ENCODE measurements at places on chromosomes 5 and 9.

DNA sequence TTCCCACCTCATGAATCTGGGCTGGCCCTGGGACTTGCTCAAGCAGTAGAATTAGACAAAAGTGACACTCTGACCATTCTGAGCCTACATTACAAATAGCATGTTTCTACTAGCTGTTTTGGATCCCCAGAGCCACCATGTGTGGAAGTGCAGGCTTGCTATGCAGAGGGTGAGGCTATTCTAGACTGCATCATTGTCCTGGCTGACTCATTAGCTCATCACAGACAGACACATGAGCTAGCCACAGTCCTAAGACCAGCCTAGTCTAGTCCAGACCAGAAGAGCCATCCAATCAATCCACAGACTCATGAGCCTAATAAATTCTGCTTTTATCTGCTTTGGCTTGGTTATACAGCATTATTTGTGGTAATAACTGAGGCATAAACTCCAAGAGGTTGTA, 351.9 kb downstream of the PRELID2 start:
- DNase-seq = no peak

- no peak for DNase-seq
These were observed 16.3 kb downstream of the IL5 start for GRCh38 chr5:132526974-132527564.

DNA sequence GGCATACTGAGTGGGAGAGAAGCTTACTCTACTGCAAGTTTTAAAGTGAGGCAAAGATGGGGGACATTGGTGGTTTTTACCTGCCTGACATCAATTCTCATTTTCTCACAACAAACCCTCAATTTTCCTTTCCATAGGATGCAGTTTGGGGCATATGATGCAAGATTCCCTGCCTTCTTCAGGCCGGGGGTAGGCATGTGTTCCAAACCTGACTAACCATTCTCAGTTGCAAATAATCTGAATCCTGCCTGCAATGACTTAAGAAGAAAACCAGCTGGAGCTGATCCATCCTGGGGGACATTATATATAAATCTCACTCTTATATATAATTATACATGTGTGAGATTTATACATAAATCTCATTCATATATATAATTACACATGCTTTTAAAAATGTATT, 223.6 kb upstream of the EFNA5 start:
- DNase-seq = no peak

GRCh38 chr5:154466147-154466546, 11.9 kb downstream of the HAND1 start:
- DNase-seq = no peak

DNA sequence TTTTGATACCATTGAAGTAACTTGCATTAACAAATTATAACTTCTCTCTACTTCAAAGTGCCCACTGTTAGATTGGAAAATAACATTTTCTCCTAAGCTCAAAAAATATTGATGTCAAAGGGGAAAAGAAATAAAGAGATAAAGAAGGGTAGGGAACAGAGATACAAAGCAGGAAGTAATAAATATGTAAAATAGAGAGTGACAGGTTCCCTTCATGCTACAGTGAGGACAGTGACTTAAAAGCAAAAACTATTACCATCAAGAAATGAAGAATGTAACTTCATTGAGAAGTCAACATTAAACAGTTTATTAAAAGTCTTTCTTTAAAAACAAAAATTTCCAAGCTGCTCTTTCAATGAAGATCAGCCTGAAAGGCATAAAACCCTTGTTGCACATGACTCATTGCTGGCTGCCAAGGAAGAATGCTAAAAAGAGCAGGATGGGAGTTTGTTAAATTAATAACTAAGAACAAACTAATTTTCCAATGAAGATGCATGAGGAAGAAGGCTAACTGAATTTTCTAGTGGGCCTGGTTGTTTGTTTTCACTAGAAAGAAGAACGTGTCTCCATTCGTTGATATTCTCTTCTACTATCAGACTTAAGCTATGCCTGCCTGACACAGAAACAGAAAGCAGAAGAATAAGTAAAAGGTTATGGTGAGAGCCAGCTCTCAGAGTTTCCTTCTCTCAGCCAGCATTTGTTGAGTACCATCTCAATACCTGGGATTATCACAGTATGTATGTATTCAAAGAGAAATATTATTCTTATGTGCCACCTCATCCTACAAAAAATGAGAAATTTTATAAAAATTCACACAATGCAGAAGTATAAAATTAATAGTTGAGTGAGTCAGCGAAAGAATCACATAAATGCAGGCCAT, 197.8 kb upstream of the NREP start:
- DNase-seq = no peak

DNA sequence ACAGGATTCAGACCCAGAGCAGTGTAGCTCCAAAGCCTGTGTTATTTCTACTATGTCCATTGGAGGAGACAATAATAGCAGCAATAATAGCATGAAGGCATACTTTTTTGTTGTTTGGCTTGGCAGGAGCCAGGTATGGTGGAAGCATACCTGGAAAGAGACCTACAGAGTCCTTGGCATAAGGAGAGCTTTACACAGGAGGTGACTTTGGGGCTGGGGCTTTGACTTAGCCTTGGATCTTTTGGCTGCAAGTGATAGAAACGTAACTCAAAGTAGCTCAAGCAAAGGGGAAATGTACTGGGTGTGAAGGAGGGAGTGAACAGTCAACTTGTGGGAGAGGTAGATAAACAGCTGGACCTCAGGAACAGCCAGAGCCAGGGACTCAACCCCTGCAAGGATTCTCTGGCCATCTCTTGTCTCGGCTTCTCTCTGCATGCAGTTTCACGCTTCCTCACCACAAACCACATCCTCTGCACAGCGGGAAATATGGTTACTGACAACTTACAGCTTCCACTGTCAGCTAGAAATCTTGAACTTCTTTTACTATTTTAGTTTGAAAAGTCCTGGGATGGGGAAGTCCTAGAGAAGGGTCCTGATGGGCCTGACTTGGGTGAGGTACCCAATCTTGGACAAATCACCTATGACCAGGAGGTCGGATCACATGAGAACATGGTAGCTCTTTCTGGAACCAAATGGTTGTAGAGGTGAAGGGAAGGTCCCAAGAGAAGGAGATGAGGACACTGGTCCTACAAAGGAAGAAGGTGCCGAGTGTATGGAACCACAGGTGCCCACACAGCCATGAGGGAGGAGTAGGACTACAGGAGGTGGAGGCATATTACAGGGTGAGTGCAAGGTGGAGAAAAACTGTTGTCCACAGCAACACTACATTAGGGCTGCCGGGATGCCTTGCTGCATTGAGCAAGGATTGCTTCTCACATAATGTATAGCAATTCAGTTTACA, 47.0 kb upstream of the TGFBR1 start:
- peak; percentile 46 for DNase-seq

DNA sequence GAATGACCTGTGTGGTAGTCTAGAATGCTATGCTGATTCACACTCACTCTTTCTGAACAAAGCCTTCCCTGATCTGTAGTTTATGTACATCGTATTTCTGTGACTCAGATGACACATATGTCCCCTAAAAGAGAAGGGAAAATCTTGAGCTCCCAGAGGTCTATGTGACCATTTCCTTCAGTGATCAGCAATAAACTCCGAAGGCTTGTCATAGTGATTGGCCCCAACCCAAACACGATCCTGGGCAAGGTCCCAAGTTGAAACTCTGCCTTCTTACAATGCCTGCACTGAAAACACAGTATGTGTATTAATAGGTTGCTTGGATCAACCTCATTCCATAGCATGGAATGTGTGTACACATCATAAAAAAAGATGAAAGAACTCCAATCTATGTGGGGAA, 685.8 kb downstream of the MAT2B start:
- no peak for DNase-seq

- DNase-seq = no peak
These were observed 11.1 kb upstream of the LCP2 start for GRCh38 chr5:170308686-170309085.

GRCh38 chr5:10199692-10200091, 50.0 kb downstream of the ATPSCKMT start:
- DNase-seq = no peak

GRCh38 chr9:5510989-5511388, 658 bp downstream of the PDCD1LG2 start:
- no peak for DNase-seq

DNA sequence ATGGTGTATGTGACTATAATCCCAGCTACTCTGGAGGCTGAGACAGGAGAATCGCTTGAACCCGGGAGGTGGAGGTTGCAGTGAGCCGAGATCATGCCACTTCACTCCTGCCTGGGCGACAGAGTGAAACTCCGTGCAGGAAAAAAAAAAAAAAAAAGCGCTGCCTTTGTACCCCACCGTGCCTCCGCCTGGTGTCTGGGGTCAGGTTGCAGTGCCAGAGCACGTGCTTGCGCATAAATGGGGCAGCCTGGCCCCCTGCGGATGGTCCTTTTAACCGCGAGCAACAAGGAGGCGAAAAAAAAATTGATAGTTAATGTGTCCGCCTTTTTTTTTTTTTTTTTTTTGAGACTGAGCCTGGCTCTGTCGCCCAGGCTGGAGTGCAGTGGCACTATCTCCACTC, 6.3 kb upstream of the CCNB1 start:
- no peak for DNase-seq

- no peak for DNase-seq
These were observed 748.7 kb downstream of the TLE4 start for GRCh38 chr9:80320480-80320879.

GRCh38 chr5:32231241-32231640, 57.1 kb upstream of the GOLPH3 start:
- no peak for DNase-seq

DNA sequence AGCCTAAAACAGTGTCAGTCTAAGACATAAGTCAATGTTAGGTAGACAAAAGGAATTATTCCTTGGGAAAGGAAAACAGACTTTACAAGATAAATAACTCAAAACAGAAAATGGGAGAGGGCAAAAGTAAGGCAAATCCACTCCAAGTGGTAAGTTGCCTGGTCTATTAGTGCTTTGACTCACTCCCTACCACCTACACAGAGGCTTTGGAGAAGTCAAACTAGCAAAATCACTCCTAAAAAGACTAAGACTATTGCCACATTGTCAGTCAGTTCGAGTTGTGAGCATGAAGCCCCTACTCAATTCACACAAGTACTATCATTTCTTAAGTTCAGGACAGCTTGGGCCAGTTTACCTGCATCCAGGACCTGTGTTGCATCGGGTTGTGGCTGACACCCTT, 5.2 kb upstream of the ZBTB6 start:
- no peak for DNase-seq

DNA sequence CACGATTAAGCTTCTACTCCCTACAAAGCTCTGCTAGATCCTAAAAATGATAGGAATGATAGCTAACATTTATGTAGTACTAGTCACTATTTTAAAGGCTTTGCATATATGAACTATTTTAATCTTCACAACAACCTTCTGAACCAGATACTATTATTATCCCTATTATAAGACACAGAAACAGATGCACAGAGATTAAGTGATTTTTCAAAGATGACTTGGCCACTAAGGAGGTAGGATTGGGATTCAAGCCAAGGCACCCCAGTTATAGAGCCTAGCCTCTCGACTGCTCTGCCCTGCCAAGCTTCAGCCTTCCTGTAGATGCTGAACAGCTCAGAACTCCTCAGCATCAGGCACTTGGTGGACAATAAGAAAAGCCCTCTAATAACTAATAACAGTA, 200.9 kb upstream of the PTGER4 start:
- DNase-seq = no peak

- DNase-seq = no peak
These were observed 60.6 kb downstream of the RGS7BP start for GRCh38 chr5:64566310-64566916.

DNA sequence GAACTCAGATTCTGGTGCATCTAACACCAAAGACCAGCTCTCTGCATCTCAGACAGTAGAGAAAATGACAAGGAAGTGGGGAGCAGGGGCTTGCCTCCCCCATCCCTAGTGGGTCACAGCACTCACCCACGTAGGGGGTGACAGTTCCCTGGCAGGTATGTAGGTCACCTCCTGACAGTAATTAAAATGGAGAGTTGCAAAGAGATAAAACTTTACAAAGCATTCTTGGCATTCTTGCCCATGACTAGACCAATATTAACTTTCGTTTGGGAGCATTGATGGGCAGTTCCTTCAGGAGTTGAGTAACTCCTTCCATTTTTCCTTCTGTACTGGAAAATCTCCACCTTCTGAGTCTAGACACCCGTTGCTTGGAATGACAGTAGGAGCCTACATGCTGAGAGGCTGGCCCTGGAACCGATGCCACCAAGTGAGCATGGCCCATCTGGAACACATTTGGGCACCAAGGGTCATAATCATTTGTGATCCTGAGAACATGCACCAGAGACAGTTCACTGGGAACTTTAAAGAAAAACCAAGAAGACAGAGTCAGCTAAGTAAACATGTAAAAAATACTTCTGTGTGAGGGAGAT, 81.5 kb upstream of the MSX2 start:
- no peak for DNase-seq

DNA sequence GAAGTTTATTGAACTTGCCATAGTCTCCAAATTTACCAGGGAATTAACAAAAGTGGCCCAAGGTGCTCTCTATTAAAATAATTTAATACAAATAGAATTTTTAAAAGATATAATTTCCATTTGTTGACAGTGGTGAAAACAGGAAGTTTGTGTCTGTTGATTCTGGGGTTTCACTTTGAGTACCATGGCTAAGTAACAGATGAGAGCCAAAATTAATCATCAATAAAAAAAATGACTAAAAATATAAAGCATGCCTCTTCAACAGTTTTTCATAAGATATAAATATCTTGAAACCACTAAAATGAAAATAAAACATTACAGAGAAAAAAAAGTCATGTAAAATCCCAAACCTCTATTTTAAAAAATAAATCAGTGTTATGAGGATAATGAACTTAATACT, 49.8 kb downstream of the SGCD start:
- no peak for DNase-seq

- DNase-seq = no peak
These were observed 90.5 kb downstream of the ADAMTS2 start for GRCh38 chr5:179254638-179255271.

- DNase-seq = no peak
These were observed 175.2 kb upstream of the SMARCA2 start for GRCh38 chr9:1839909-1840308.

GRCh38 chr9:35611230-35611797, 6.3 kb downstream of the TESK1 start:
- no peak for DNase-seq

GRCh38 chr9:5493679-5494511, 16.4 kb upstream of the PDCD1LG2 start:
- no peak for DNase-seq

GRCh38 chr5:137667341-137667740, 68.5 kb downstream of the KLHL3 start:
- no peak for DNase-seq

DNA sequence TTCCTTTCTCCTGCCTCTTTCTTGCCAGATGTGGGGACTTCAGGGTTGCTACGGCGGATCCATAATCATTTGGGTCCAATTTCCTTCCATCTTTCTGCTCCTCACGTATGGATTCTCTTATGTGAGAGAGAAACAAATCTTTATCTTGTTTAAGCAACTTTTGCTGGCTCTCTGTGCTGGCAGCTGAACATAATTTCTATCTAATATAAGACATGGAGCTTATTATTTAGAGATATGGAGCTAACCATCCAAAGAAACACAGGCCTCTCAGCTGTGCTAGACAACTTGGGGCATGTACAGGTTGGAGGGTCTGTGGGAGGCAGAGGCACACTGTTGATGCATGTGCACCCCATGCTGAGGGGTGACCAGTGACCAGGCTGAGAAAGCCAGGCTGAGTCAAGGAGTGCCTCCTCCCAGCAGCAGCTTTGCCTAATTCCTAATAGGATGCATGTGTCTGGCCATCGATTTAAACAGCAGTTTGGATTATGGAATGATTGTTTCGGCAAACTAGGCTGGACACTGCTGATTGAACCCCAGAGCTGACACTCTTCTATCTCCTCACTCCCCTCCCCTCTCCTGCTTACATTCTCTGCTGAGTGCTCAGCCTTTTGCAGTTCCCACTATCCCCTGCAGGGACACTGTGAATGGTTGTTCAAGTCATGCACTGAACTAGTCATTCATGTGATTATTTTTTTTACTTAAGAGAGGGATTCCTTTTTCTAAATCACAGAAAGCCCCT, 195.8 kb downstream of the ERCC6L2 start:
- DNase-seq = no peak
